Stimulated activated naive CD8-positive, alpha-beta T cell treated with anti-CD3 and anti-CD28 coated beads, Interleukin-15, Interleukin-2, amounts not matched to agents 100 U/mL and 50 U/mL, for 24 hours (primary cell): ENCODE measurements at places on chromosomes 2 and 18.

GRCh38 chr2:173997269-173997668, 32.1 kb upstream of the SP3 start:
- no peak for DNase-seq

GRCh38 chr2:49924044-49924817, 769.9 kb upstream of the FSHR start:
- no peak for DNase-seq

GRCh38 chr2:188382107-188382506, 90.4 kb downstream of the GULP1 start:
- no peak for DNase-seq

GRCh38 chr18:7482342-7482741, 84.8 kb upstream of the PTPRM start:
- no peak for DNase-seq

- DNase-seq, result no peak
These were observed 56.6 kb downstream of the CLHC1 start for GRCh38 chr2:55175254-55176093.

- no peak for DNase-seq
These were observed 1.1 kb downstream of the MREG start for GRCh38 chr2:216012133-216012829.

DNA sequence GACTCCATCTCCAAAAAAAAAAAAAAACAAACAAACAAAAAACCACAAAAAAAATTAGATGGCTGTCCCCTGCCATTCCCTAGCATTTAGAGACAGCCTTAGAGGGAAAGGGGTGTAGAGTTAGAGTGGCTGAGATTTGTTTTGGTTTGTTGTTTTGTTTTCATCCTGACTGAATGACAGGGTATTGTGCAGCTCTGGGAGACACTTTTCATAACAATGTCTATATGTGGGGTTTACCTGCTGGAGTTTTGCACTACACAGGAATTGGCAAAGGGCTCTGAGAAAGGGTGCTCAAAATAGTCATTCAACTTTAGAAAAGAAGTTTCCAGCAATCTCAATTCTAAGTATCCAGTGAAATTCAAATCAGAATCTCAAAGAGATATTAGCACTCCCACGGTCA, 732.5 kb upstream of the CHAC2 start:
- no peak for DNase-seq

GRCh38 chr2:120272763-120273481, 20.3 kb downstream of the RALB start:
- DNase-seq, result no peak

DNA sequence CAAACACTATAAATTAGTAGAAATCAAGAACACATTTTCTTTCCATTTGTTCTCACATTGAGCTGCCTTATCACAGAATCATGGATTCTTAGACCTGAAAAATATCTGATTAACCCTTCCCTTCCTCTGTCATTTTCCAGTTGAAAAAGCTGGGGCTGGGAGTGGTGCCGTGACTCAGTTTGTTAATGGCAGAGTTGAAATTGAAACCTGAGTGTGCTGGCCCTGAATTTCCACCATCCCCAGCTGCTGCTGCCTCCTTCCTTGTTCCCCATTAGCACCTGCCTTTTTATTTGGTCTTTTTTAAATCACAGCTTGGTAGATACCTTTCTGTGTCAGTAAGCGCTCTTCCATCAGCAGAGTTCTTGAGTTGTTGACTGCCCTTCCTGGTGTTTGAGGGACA, 10.6 kb downstream of the FARP2 start:
- no peak for DNase-seq

GRCh38 chr2:222900354-222900753, 39.5 kb downstream of the ACSL3 start:
- DNase-seq, result no peak

DNA sequence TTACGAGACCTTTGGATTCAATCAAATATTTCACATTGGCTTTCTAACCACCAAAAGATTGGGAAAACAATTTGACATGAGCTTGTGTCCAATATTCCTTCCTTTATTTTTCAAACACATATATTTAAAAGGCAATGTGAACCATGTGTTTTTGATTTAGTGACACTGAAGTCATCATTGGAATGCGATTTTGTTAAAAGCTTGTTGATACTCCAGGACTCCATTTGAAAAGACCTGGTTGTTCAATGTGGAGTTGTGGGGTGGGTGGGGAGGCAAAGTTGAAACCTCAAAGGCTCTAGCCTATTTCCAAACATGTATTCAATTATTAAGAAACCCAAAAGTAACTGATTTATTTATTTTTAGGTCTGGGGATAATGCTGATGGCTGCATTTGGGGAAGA, 114.1 kb upstream of the TRIB2 start:
- DNase-seq, result no peak

DNA sequence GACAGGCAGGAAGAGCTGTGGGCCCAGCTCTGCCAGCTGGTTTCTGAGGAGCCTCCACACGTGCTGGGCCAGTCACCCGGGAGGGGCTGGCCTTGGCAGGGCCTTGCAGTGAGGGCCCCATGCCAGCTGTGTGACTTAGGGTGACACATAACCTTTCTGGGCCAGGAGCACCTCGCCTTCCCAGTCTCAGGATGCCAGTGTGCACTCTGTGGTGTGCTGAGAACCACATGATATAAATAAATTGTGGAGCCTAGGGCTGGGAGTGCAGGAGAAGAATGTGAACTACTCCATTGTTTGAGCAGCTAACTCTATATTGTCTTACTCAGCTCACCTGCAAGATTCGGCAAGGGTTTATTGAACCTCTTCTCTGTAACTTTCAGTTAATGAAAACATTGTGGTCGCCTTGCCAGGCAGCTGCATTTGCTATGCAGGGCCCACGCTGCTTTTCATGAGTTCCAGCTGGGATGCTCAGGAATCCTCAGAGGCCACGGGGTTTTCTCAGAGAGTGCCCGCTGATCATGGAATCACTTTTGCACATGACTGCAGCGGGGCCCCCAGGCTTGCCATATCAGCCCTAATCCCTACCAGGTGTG, 222.3 kb downstream of the SH3RF3 start:
- peak; percentile 27 for DNase-seq

- no peak for DNase-seq
These were observed 27.4 kb upstream of the CNNM3 start for GRCh38 chr2:96788442-96789244.

GRCh38 chr2:176206682-176207081, 18.2 kb downstream of the HOXD1 start:
- no peak for DNase-seq

DNA sequence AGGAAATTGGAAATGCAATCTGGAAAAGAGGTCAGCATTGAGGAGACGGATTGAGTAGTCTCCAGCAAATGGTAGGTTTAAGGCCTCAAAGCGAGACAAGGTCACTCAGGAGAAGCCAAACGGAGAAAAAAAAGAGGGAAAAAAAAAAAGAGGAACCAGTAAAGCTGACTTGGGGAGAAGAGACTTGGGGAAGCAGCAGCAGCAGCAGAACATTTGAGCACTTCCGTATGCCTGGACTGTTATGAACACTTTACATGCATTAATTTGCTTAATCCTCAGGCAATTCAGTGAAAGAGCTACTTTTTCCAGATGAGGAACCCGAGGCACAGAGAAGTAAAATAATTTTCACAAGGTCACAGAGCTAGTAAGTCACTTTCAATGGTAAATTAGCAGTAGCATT, 81.3 kb downstream of the OSBPL6 start:
- DNase-seq, result no peak

GRCh38 chr2:208648368-208648767, 241.8 kb downstream of the PTH2R start:
- no peak for DNase-seq

DNA sequence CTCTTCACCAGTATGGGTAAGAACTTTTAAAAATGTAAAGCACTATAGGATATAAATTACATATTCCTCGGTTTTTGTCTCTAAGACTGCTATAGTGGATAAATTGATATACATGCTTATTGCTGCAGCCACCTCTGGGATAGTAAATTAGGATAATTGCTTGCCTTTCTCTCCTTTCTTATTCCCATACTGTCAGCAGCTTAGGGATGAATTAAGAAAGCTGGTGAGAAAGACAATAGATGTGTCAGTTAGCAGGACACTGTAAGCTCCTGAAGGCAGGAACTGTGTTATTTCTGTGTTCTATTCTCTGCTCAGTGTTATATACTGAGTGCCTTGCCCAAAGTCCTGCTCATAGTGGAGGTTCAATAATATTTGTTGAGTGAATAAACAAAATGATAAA, 828.6 kb upstream of the ACVR2A start:
- no peak for DNase-seq

DNA sequence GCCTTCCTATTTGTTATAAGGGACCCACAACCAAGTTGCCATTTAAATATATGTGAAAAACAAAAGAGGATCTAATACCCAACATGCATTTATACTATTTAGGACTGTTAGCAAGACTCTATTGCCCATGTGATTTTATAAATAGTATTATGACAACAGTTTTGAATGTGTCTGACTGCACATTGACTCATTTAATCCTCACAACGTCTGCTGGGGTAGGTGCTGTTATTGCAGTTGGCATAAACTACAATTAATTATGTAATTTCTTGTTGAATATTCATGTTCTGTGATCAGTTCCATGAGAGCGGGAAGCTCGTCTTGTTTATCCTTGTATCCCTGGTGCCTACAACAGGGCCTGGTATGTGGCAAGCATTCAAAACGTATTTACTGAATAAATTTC, 53.7 kb downstream of the SH2D6 start:
- no peak for DNase-seq

GRCh38 chr2:64226611-64227010, 82.4 kb upstream of the PELI1 start:
- DNase-seq, result no peak

DNA sequence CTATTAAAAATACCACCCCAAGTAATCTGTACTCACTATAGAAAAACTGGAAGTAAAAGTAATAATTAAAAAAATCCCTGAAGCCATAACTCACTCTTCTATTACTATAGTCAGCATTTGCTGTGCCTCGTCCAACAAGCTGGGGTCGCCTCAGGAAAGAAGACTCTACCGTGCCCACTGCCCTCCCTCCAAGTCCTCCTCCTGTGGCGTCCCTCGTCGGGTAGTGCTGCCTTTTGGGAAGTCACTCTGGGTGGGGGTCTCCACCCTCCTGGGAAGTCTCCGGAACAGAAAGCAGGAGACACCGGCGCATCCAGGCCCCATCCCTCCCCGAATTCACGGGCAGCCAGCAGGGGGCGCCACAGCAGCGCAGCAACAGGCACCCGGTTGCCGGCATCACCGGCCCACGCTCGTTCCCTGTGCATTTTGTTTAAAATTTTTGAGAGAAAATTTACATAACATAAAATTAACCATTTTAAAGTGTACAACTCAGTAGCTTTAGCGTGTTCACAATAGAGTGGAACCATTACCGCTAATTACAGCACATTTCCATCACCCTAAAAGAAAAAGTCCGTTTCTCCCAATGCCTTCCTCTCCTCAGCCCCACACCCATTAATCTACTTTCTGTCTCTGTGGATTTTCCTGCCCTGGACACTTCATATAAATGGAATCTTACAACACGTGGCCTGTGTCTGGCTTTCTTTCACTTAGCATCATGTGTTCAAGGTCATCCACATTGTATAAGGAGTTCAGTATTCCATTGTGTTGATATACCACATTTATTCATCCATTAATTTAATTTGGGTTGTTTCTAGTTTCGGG, 62.2 kb downstream of the ADNP2 start:
- peak; percentile 79 for DNase-seq

DNA sequence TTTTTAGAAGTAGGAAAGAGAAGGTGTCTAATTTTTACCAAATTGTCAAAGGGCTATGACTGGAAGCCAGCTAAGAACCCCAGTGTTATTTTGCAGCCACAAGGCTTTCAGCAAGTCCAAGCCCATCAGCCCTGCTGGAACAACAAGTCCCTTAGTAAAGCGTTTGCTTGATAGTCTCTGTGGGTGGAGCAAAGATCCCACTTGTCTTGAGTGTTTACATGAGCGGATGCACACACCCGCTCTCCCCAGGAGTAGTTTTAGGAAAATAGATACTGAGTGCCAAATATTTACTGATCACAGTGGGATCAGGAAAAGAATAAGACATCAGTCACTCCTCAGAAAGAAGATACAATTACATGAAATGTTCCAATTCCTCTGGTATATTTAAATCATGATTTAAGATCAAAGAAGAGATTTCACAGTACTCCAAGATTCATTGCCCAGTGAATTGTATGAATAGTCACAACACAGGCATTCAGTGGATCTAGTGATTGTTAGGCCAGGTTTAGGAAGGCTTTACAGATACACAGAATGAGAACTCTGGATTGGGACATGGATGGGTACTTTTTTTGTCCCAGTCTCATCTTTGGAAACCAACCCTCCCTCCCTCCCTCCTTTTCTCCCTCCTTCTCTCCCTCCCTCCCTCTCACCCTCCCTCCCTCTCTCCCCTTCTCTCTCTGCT, 514.9 kb downstream of the PTPRM start:
- DNase-seq, result no peak
